Stimulated activated CD4-positive, alpha-beta T cell treated with anti-CD3 and anti-CD28 coated beads, Interleukin-15, amount 100 ng/mL, for 1 hour (primary cell): ENCODE measurements at places on chromosomes 1 and 21.

- DNase-seq, result no peak
Observed at GRCh38 chr1:200310824-200311223, 99.0 kb downstream of the ZNF281 start.

- DNase-seq, result no peak
Observed at GRCh38 chr1:30388386-30388785, 335.0 kb downstream of the MATN1 start.

DNA sequence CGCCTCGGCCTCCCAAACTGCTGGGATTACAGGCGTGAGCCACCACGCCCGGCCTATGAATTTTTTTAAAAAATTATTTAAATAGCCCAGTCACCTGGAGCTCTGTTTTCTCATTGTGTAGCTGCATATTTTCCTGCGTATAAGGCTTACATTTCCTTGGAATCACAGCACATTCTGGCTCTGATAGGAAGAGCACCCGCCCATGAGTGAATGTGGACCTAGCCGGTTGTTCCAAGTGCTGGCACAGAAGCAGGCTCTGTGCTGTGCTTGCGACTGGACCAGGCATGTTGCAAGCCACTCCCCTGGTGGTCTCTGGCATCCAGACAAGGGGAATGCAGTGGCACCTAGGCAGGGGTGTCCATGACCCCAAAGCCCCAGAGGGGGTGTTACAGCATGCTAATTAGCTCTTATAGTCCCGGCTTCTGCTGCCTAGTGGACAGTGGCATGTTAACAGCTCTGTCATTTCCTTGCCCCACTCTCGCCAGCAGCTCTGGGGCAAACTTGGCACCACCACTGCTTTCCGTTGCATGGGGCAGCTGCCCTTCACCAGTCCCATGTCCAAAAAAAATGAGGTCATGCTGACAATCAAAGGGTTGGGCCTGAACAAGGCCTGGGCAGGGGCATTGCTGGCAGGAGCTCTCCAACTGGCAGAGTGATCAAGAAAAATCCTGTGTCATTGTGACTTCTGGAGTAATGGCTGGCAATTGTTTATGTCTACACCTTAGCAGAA lies 5.2 kb upstream of the VTCN1 start:
- DNase-seq, result no peak

GRCh38 chr1:247294282-247294681 lies 37.4 kb downstream of the ZNF496 start:
- DNase-seq, result no peak

DNA sequence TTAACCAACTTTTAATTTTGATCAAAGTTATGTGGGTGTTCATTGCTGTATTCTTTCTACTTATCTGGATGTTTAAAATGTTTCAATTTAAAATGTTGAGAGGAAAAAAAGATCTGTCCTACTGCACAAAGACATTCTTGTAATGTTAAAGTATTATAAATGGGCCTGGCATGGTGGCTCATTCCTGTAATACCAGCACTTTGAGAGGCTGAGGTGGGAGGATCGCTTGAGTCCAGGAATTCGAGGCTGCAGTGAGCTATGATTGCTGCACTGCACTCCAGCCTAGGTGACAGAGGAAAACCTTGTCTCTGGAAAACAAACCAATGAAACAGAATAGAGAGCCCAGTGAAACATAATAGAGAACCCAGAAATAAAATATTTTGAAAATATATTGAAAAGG lies 65.5 kb upstream of the LRRC8B start:
- DNase-seq, result no peak

GRCh38 chr21:16676391-16676790 lies 836.5 kb upstream of the CXADR start:
- DNase-seq, result no peak

DNA sequence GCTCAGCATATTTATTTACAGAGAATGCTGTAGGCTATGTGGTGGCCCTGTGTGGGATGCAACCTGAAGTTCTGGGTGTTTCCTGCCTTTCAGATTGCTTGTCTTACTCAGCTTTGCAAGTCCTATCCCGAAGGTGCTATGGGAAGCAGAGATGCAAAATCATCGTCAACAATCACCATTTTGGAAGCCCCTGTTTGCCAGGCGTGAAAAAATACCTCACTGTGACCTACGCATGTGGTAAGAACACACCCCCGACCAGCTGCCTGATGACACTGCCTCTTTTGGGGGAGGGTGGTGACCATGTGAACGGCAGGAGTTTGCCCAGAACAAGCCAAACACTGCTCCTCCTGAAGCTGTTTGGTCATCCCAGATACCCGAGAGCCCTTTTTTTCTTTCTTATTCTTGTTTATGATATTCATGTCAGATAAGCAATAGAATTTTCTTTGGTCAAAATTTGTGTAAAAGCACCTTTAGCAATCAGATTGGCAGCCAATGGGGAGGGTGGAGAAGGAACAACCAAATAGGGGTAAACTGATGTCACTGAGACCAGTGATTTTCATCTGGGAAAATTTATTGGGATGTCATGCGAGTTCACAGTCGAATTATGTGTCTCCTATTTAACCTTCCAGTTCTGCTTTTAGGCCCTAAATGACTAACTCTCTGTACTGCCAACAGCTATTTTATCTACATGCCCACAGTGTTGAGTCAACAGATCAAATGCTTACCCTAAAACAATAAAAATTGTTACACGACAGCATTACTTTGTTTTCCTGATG lies 82.6 kb downstream of the EVA1C start:
- no peak for DNase-seq

DNA sequence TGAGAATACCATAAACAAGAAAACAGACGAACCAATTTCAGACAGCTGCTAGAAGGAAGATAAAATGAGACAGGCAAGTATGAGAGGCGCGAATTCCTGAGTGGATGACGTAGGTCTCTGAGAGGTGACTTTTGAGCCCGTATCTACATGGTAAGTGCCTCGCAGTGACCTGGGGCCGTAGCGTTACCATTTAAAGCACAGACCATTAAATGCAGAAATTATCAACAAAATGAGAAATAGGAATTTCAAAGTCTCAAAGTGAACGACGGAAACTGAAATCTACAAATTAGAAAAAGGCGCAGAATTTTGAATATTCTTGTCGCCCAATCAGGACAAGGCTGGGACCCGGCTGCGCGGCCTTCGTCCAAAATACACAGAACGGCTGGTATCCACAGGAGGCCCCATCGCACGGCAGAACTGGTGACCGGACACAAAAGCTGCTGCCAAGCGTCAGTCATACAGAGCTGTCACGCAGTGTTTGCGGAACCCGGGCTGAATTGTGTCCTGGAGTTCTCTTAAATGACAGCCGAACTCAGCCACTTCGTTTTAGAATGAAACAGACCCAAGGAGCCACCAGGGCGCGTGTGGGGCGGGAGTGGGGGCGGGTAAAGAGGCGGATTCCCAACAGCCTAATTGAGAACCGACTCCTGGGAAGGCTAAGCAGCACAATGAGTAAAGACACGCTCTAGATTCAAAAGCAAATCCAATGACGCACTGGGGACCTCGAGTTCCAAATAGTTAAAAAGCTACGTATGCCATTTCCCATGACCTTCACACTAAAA lies 13.8 kb upstream of the BOLA1 start:
- DNase-seq, result peak; percentile 31

DNA sequence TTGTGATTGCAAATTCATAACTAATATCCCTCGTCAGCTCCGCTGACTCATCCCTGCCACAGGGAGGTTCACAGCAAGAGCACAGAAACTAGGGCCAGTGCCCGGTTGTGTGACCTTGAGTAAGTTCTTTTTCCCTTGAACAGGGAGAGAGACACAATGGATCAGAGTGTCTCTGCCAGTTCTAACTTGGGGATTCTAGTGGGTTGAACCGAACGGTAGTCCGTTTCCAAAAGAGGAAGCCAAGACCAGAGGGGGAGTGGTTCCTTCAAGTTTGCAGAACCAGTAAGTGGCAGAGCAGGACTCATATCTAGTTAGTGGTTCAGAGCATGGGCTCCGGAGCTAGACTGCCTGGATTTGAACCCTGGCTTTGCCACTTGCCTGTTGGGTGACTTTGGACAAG lies 4.9 kb upstream of the SHISA4 start:
- DNase-seq, result no peak

GRCh38 chr1:116999596-116999995 lies 2.0 kb upstream of the CD101 start:
- DNase-seq, result no peak

DNA sequence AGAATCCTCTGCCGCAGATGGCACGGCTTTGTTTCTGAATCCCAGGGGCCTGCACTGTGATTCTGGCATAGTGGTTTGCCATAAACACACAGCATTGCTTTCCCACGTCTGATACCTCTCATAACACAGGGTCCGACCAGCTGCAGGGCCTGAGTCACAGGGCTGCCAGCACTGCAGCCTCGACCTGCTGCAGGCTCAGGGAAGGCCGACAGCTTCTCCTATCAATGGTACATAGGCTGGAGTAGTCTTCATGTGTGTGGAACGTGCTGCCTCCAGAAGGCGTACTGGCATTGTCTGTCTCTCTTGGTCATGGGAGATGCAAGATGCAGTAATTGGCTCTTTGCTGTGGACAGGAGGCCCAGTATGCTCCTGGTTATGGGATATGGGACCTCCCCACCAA lies 53.5 kb upstream of the PDE9A start:
- DNase-seq, result no peak

DNA sequence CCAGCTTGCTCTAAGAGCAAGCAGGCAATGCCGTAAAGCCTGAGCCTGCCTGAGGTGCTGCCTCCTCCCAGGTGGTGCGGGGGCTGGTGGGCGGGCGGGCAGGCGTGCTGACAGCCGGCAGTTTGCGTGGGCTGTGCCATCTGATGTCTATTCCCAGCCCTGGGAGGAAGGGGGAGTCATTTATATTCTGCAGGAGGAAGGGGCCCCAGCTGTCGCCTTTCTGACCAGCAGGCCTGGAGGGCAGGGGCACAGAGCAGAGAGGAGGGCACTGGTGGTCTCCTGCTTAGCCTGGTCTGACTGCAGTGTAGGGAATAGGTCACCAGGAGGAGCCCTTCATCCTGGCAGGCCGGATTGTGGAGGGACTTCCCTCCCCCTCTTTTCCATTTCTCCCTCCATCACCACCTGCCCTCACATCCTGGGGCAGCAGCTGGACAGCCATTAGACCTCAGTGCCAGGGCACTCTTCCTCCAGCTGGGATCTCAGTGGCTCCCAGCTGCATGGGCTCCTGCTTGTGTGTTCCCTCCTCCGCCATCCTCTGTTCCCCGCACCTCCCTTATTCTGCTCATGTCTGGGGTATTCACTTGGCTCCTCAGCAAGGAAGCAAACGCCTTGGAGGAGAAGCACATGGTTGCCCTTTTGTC lies 4.4 kb downstream of the CYB561D1 start:
- peak; percentile 18 for DNase-seq

DNA sequence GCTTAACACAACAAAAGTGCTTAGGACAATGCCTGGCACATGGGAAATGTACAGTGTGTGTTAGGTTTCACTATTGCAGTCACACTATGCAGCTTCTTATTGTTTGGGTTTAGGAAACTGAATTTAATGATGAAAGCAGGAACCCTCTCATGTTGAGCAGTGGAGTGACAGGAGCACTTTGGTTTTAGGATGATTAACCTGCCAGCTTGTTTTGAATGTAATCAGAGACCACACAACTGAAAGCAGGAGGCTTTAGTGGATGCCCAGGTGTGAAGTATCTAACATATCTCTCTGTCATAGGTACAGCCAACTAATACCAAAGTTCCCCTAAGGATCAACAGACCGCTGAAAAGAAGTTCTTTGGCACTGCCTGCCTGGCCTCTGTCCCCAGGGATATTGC lies 406.9 kb upstream of the USP24 start:
- no peak for DNase-seq

- DNase-seq, result no peak
Observed at GRCh38 chr1:63804829-63805484, 31.1 kb downstream of the ROR1 start.

GRCh38 chr21:34223376-34223775 lies 140.4 kb upstream of the KCNE2 start:
- DNase-seq, result no peak

GRCh38 chr1:228929476-228930027 lies 194.3 kb downstream of the RHOU start:
- no peak for DNase-seq

GRCh38 chr1:71086331-71086730 lies 5.5 kb upstream of the ZRANB2 start:
- DNase-seq, result no peak

- DNase-seq, result no peak
Observed at GRCh38 chr1:42453386-42453785, 2.4 kb downstream of the ZMYND12 start.

- DNase-seq, result no peak
Observed at GRCh38 chr21:27277110-27277509, 310.2 kb upstream of the ADAMTS5 start.

GRCh38 chr1:115547696-115548095 lies 94.1 kb upstream of the VANGL1 start:
- no peak for DNase-seq

DNA sequence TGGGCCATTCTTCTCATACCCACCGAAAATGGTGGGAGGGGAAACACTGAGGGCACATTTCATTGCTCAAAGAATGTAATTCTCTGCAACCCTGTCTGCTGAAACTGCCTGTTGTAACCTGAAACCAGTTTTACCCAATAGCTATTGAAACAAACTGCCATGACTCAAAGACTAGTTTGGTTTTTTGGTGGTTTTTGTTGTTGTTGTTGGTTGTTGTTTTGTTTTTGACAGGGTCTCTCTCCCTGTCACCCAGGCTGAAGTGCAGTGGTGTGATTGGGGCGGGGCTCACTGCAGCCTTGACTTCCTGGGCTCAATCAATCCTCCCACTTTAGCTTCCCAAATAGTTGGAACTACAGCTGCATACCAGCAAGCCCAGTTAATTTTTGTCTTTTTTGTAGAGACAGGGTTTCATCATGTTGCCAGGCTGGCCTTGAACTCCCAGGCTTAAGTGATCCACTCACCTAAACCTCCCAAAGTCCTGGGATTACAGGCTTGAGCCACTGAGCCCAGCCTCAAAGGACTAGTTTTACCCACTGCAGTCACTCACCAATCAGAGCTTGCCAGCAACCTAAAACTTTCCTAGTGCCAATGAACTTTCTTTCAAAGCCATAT lies 2.1 kb upstream of the IPP start:
- no peak for DNase-seq

DNA sequence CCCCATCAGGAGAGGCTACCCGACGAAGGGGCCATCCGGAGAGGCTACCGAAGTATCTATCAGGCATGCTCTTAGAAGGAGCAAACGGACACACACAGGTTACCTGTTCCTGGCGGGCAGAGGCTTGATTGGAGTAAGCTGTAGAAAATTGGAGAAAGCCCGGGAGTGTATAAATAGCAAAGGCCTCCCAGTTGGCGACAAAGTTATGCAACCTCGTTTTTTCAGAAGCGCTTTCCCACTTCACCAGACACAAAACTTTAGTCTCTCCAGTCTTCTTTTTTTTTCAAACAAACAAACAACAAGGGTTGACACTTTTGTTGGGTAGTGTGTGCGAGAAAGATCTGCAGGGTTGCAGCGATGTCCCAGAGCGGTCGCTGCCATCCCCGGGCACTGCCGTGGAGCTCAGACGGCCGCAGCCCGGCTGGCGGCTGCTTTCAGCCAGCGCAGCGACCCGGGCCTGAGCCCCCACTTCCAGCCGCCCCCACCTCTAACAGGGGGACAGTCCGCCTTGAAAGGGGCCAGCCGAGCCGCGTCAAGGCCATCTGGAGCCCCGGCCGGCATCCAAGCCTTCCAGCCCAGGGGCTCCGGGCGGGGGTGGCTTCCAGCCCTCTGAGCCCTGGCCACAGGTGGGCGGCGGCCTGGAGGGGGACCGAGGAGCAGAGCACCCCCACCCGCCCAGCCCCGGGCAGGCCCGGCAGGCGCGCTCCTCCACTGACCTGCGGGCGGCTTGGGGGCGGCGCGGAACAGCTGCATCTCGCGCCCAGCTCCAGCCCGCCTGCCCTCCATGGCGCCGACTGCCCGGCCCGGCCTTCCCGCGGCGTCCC lies 616 bp downstream of the MCOLN3 start:
- no peak for DNase-seq

- no peak for DNase-seq
Observed at GRCh38 chr1:237149857-237150256, 107.9 kb downstream of the RYR2 start.
